ENCODE measurements at places on chromosomes 16 and 17.

- peak; percentile 42 for DNase-seq
These were observed 138.0 kb upstream of the NUDT7 start for GRCh38 chr16:77584205-77584859.

DNA sequence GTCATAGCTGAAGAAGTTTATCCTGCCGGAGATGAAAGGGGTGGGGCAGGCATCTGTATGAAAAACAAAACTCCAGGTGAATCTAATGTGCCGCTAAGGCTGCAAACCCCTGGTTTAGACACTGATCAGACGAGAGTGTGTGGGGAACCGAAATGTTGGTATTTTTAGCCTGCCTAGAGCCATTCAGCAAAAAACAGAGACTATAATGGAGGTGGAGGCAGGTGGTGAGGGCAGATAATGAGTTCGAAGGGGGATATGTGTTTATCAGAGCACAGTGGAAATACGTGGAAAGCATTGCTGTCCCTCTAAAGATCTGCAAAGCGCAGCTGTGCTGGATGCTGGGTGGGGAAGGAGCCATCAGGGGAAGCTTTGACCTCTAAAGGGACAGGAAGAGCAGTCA lies 127.5 kb upstream of the WSCD1 start:
- DNase-seq, result no peak

DNA sequence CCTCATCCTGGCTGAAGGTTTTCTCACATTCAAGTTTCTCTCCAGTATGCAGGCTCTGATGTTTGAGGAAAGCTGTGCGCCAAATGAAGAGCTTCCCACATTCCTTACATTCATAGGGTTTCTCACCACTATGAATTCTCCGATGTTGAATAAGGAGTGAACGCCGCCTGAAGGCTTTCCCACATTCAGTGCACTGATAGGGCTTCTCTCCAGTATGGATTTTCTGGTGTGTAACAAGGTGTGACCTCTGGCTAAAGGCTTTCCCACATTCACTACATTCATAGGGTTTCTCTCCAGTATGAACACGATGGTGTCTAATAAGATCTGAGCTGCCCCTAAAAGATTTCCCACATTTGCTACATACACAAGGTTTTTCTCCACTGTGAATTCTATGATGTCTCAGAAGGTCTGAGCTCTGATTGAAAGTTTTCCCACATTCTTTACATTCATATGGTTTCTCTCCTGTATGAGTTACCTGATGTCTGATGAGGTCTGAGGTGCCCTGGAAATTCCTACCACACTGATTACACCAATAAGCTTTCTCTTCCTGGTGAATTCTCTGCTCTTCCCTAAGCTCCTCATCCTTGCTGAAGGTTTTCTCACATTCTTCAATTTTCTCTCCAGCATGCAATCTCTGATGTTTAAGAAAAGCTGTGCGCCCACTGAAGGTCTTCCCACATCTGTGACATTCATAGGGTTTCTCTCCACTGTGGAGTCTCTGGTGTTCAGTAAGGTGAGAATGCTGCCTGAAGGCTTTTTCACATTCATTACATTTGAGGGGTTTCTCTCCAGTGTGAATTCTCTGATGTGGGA lies 8.9 kb downstream of the ZNF594 start:
- no peak for DNase-seq

GRCh38 chr17:31834448-31834847 lies 24.6 kb downstream of the COPRS start:
- no peak for DNase-seq

- no peak for DNase-seq
These were observed 237.5 kb downstream of the CDH8 start for GRCh38 chr16:61798741-61799140.

- no peak for DNase-seq
These were observed 18.2 kb upstream of the CMTM4 start for GRCh38 chr16:66714654-66715307.

- no peak for DNase-seq
These were observed 89.5 kb downstream of the CLEC16A start for GRCh38 chr16:11033629-11034420.

All from CD4-positive, alpha-beta T cell treated with Interleukin-12 subunit alpha and Interleukin-12 subunit beta, for 1 hour (primary cell).